Amygdala (tissue), 56 donors: ENCODE measurements at places on chromosomes 2 and 18.

DNA sequence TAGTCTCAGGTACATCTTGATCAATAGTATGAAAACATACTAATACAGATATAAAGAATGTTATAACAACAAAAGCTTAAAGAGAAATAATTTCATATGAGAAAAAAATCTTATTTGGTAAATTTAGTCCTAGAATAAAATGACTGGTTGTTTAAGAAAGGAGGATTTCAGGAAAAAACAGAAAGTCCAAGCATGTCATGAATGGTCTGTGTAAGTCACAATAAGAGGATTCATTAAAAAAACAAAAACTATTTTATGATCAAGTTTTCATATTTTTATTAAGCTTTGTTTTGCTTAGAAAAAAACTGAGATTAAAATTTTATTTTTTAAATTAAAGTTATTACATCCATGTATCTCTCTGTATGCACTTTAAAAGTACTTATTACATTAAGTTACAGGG is 353.9 kb upstream of the SPHKAP start:
- DNase-seq, result no peak

DNA sequence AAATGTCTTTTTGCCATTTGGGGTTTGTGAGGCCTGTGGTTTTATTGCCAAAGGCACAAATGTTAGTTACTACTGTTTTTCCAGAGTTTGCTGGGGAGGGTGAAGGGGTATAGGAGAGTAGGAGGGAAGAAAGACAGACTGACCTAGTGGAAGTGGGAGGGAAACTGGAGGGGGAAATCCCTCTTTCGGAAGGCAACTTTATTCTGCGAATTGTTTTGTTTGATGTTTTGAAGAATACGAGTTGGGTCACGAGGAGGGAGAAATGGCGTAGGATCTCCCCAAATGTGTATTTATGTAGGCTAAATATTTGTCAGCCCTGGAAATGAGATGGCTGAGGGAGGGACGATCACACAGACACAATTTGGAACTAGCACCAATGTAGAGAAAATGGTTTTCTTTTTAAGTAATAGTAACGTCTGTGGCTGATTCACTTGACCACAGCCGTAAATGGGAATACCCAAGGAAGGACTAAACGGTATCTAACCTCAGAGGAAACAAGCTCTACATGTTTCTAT is 172.3 kb downstream of the ICOS start:
- DNase-seq, result no peak

- DNase-seq, result no peak
Observed at GRCh38 chr2:207422380-207422779, 107.4 kb upstream of the CREB1 start.

GRCh38 chr2:32277363-32277673 is 386 bp upstream of the YIPF4 start:
- no peak for DNase-seq

DNA sequence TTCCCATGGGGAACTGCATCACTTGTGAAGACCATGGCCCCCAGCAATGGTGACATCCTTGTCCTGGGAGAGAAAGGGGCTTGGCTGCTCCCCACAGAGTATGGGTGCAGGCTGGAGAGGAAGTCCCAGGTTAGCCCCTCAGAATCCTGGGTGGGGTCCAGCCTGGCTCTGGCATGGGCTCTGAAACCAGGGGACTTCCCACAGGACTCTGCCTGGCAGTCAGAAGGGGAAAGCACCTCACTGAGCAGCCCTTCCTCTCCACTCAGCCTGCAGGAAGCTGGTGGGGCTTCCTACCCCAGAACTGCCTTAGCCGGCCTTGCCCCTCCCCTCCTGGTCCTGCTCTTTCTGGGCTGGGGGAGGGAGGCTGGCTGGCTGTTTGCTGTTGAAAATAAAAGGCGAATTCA is 3.7 kb downstream of the NEURL3 start:
- no peak for DNase-seq

DNA sequence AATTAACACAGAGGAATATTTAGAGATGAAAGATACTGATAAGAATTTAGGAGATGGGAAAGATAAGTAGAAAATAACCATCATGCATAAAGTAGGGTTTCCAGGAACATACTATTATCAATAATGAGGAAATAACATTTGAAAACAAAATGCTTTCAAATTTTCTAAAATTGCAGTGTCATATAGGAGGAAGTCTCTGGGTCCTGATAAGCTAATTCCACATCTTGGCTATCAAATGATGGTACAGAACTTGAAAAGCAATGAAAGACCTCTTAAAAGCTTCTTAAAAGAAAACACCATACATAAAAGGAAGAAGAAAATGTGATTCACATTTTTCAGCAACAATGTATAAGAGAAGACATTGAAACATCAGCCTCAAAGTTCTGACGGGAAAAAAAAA is 1024.8 kb downstream of the TSN start:
- DNase-seq, result no peak

DNA sequence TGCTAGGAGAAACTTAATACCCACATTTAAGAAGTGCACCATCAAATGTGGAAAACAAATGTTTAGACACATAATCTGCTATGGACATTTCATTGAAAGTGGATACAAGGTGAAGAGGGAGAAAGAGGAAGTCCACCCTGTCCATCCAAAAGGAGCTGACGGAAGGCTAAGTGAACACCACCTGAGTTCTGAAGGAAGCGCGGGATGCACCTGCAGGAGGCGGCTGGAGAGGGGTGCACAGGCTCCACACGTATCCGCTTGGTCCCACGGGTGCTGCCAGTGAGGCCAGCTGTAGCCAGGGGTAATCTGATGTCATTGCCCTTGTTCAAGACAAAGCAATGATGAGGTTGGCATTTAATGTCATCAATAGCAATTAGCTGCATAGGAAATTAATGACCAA is 75.9 kb upstream of the TMEM18 start:
- DNase-seq, result no peak

DNA sequence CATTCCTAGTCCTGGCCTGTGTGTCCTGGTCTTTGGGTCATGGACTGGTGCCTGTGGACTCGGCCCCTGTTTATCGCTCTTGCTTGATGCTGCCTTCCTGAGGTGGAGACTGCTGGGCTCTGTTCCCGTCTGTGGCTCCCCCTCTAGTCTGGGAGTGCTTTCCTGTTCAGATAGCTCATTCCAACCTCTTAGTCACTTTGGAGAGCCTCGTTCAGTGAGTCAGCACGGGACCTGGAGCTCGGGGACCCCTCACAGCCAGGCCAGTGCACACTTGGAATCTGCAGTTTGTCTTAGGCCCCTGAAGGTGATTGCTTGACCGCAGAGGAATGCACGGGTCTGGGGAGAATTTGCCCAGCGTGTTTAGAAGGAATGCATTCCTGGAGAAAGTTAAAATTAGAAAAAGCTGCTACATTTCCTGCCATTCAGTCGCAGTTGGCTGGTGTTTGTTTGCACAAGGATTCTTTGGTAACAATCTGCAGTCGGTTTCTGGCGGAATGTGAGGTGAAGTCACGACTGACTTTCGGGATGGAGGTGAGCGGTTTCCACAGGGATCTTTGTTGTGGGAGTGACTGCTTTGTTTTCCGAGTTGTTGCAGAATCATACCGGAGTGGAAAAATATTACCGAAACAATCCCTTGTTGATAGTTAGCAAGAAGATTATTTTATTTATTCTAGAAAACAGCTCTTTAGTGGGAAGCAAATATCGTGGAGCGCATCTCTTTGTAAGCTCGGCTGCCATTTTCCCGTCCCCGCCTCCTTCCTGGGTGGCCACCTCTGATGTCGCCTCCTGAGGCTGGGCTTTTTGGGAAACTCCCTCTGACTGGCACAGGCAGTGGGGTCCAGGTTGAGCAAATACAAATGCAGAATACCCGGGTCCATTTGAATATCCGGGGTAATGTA is 29.6 kb downstream of the SH3BP4 start:
- no peak for DNase-seq

GRCh38 chr2:63856303-63856603 is 14.6 kb downstream of the UGP2 start:
- DNase-seq, result no peak

DNA sequence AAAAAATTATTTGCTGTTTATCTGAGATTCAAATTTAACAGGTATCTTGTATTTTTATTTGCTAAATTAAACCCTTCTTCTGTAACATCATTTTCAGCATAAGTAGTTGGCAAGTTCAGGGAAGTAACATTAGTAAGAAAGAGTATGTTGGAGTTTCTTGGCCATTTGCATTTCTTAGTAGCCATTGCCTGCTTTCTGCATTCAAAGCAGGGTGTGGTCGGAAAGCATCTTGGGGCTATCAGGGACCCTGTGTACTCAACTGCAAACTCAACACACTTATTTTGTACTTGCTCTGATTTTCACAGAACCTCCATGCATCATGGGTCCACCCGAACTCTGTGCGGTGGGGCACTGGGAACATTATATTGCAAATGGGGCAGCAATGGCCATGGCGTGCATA is 30.4 kb upstream of the REV1 start:
- DNase-seq, result no peak

DNA sequence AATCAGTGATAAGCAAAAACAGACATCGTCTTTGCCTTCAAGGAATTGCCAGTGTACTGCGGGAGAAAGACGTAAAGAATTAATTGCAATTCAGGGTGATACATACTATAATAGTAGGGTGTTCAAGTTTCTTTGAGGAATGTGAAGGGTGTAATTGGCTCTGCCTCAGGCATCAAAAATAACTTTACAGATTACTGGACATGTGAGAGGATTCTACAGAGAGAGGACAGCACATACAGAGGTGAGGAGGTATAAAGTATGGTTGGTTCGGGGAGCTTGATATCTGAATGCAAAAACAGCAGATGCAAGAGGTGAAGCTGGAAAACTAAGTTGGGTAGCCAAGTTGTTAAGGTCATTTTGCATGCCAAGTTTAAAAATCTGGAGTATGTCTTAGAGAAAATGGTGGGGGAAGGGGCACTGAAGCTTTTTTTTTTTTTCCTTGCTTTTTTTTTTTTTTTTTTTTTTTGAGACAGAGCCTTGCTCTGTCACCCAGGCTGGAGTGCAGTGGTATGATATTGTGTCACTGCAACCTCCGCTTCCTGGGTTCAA is 227.5 kb upstream of the FOSL2 start:
- no peak for DNase-seq

DNA sequence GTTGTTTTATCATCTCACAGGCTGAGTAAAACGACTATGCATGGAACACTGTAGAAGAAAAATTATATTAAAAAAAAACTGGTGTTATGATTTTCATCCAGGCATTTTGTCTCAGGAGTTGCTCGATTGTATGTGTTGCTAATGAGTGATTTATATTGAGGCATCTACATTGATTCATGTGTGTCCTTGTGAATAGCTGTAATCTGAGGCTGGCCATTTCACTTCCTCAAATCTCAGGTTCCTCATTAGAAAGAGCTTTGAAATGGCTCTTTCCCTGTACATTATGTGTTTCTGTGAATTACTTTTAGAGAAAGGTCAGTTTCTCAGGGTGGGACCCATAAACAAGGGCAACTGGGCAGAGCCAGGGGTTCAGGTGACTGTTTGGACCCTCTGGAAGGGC is 2.3 kb downstream of the IL18R1 start:
- DNase-seq, result no peak

DNA sequence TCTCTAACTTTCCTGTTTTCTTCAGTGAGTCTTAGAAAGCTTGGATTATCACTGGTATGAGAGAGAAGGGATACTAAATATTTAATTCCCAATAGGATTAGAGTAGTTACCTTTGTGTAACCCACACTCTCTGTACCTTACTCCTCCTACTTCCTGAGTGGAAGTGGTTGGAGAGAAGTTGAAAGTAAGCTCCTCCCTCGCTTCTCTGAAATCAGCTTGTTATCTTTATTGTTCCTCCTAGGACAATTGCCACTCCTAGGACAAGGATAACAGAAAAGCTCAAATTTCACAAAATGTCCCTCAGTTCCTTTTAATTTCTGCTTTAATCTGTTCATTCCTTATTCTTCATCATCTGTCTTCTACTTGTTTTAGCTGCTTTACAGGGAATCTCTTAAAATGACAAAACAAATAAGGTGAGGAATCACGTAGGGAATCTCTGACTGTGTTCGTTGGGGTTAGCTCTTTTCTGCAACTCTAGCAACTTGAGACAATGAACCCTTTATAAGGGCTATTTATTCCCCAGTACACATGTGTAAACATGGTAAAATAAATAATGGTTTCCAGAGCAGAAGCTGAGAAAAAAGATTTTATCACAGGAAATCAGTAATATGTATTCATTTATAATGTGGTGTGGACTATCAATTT is 8.6 kb downstream of the ITPRID2 start:
- no peak for DNase-seq

DNA sequence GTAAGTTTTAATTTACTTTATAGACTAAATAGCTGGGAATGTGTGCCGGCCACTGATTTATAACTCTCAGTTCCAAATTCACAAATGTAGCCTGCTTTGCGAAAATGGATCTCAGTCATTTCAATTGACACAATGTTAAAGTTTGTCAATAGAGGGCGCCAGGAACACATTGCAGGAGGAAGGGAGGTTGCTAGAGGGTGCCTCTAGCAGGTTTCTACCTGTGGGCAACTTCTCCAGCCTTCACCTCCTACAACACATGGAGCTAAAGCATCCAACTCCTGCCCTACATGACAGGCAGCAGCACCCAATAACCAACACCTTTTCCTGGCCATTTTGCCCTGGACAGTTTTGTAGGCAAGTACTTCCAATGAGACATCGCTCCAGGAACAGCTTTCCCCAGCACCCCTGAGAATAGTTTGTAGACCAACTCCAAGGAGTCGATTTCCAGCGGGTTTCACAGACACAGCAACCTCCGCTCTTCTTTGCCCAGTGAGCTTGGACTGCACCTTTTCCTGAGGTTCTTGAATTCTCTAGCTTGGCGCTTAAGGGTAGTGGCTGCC is 784.8 kb upstream of the CDH2 start:
- no peak for DNase-seq

- no peak for DNase-seq
Observed at GRCh38 chr2:17822445-17823117, 6.3 kb downstream of the MSGN1 start.

DNA sequence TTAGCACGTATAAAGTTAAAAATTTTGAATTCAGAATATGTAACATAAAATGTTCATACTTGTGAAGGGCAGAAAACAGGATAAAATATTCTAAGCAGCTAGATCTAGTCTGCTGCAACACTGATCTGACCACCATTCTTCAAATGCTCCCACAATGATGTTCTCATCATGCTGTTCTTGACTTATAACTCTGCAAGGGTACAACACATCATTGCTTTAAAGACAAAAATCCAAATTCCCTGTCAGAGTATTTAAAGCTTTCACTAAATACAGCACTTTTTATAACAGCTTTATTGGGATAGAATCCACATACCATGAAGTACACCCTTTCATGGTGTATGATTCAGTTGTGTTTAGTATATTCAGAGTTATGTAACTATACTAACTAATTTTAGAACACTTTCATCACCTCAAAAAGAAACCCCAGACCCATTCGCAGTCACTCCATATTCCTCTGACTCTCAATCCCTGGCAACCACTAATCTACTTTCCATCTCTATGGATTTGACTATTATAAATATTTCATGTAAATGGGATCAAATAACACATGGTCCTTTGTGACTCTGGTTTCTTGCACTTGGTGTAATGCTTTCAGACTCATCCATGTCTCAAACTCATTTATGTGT is 56.4 kb downstream of the MAP4K3 start:
- no peak for DNase-seq

- no peak for DNase-seq
Observed at GRCh38 chr2:196066291-196067087, 2.1 kb downstream of the DNAH7 start.
